ENCODE measurements at places on chromosomes 1 and 21.

- DNase-seq: no peak
These were observed 104.6 kb upstream of the RUNX1 start for GRCh38 chr21:35153671-35154070.

- DNase-seq: no peak
These were observed 582.4 kb downstream of the LTN1 start for GRCh38 chr21:28410256-28410655.

DNA sequence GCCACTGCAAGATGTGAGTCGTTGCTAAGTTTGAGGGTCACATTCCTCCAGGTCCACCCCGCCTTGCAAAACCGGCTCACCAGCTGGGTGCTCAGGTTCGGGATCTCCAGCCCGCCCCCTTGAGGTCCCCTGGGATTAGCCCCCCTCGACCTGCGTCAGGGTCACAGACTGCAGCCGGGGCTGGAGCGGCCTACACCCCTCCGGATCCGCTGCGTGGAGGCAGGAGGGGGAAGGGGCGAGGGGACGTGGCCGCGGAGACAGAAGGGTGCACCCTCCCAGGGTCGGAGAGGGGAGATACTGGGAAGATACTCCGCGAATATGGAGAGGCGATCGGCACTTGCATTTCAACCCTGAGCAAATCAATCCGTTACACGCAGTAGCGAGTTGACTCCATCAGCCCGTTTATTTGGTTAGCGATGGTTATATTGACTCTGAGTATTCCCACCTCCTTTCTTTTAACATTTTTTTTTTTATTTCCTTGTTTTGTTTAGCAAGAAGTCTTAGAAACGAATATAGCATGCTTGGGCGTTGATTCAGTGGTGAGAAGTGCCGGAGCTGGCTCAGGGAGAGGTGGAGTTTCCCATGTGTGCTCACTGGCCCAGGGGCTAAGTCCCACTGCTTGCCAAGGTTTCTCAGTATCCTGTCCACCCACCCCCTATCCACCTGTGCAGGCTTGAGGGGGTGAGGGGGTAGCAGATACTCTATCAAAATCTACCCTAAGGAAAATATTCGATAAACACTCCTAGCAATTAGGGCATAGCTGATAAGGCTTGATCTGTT, 997 bp downstream of the IFNAR2 start:
- DNase-seq: peak; percentile 27

DNA sequence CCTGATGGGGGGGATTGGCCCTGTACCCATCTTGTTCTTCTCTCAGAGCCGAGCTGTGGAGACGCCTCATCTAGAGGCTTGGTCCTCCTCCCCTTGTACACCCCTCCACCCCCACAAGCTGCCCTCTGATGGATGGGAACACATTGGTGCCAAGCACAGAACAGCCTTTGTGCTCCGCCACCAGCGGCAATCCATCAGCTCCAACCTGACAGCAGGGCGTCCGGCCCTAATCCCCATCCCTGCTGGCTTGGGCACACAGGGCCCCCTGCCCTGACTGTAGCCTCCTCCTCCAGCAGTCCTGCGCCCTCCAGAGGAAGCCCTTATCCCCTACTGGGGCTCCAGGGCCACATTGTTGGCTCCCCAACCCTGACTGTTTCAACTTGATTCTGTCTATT, 3.8 kb upstream of the MYOG start:
- DNase-seq: no peak

GRCh38 chr1:225474986-225475820, 47.4 kb upstream of the LBR start:
- DNase-seq: peak; percentile 61

- DNase-seq: no peak
These were observed 37.2 kb upstream of the IPO9 start for GRCh38 chr1:201791779-201792173.

DNA sequence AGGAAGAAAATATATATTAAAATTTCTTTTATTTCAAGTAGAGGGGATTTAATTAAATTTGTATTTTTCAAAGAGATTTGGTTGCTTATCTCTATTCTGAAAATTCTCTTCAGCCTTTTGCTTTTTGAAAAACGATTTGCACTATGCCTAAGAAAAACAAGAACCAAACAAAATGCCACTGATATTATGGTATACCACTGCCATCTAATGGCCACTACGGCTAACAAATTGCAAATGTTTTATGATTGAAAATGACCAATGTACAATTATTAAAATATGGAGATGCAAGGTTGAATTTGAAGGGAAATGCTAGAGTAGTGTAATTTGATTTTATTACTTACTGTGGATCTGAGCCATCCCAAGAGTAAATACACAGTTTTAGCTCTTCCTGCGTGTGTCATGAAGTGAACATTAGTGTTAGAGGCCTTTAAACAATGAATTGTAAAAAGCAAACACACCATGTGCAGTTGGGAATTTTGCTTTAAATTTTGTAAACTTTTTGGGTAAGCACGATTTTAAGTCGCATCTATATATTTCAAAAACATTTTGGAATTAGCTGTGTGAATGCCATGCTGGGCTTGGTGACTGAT, 137.4 kb upstream of the USP25 start:
- peak; percentile 66 for DNase-seq

- no peak for DNase-seq
These were observed 14.9 kb upstream of the RNF223 start for GRCh38 chr1:1088801-1089680.

DNA sequence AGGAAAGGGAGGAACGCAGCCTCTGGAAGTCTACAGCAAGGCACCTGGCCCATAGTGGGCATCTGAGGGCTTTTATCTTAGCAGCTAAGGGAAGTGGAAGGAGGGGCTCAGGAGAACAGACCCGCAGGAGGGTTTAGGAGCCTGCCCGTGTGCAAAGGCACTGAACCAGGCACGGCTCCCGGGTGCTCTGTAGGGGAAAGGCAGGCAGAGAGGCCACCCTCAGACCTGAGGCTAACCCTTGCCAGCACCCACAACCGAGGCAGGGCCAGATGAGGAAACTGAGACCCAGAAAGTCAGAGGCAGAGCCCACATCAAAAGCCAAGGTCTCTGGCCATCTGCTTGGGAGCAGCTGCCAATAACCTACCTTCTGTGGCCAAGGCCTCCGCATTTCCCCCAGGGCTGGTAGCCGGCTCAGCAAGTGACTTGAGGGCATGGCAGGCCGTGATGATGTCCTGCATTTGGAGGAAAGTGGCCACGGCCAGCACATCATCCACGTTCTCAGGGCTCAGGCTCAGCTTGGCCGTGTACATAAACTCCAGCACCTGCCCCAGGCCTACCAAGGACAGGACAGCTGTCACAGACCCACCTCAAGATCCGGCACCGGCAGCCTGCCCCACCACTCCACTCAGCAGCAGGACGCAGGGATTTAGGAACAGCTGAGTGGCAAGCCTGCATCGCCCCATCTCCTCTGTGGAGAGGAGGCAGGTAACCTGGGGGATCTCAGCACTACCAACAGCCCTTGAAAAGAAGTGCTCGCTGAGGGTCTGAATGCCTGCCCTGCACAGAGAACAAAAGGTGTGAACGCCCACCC, 29.1 kb downstream of the ZBTB17 start:
- DNase-seq: no peak

DNA sequence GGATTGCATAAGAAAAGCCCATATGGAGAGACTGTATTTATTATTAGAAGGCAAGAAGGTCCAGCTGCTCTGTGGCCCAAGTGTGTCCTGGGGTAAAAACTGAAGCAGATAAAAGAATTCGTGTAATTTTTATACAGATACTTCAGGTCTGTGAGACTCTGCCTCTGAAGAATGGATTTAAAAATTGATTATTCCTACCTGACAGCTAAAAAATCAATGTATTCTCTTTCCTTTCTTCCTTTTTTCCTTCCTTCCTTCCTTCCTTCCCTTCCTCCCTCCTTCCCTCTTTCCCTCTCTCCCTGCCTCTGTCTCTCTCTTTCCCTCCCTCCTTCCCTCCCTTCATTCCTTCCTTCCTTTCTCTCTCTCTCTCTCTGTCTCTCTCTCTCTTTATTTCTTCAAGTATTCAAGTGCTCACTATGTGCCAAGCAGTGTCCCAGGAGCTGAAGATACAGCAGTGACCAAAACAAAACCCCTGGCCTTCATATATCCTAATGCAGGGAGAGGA, 11.3 kb upstream of the MGST3 start:
- DNase-seq: no peak

DNA sequence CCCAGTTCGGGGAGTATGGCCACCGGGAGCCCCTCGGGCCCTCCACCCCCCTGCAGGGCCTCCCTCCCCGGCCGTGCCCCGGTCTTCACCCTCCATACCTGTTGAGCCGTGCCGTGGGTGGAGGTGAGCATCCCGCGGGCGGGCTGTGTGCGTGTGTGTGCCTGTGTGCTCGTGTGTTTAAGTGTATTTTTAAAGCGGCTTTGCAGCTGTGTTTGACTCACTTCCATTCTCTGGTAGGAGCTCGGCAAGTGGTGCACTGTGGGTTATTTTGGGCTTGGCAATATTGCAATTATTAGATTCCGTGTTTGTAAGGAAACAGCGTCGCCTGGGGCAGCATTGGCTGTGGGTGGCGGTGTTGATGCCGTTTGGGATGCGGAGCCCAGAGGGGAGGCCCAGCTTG, 20.3 kb upstream of the PLCH2 start:
- no peak for DNase-seq

DNA sequence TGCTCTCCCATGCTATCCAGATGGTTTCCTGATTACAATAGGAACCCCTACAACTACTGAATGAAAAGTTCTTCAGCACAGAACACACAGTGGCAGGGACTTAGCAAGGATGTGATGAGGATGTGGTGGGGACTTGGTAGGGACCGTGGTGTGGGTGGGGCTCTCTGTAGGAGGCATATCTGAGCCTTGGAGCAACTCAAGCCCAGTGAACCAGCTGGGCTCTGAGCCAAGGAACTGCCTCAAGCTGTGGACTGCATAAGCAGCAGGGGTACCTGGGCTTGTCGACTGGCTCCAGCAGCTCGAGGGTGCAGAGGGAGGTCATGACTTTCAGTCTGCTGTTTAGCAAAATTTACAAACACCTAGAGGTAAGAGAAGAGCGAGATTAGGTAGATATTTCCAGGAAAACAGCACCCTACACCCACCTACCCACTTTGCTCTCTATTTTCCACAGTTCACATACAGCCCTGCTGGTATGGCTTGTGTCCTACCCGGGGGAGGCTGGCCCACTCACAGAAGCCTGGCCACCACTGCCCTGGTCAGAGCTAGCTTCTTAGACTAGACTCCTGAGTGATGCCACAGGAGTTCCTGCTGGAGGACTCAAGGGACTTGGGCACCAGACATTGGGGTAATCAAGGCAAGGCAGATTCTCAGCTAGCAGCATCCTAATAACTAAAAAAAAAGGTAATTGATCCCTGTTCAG, 86.8 kb upstream of the GCLM start:
- DNase-seq: peak; percentile 6

DNA sequence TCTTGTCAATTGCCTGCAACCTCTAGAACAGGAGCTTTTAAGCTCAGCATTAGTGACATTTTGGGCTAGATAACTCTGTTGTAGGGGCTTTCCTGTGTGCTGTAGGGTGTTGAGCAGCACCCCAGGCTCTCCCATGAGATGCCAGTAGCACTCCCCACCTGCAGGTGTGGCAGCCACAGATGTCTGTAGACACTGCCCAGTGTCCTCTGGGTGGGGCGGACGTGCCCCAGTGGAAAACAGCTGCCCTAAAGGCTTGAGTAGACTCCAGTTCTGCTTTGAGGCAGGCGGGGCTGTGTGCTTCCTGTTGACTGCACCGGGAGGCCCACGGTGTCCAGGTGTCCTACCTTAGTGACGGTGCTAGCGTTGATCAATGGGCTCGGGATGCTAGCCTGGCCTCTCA, 16.9 kb upstream of the PWP2 start:
- DNase-seq: no peak

- DNase-seq: no peak
These were observed 209.6 kb downstream of the PBX1 start for GRCh38 chr1:164768619-164769018.

DNA sequence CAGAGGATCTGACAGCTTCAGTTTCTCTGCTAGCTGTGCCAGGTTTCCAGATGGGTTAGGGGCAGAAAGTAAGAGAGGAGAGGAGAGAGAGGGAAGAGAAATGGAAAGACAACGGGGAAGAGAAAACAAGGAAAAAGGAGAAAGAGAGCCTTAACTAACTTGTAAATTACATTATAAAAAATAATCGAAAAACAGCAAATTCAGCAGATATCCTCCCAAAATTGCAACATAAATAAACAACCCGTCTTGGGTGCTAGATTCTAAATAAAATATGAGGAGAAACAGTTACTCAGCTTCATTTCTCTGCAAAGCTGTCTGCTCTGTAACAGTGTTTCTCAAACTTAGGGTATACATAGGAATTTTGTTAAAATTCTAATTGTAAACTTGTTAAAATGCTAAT, 29.2 kb downstream of the SEC16B start:
- DNase-seq: no peak

DNA sequence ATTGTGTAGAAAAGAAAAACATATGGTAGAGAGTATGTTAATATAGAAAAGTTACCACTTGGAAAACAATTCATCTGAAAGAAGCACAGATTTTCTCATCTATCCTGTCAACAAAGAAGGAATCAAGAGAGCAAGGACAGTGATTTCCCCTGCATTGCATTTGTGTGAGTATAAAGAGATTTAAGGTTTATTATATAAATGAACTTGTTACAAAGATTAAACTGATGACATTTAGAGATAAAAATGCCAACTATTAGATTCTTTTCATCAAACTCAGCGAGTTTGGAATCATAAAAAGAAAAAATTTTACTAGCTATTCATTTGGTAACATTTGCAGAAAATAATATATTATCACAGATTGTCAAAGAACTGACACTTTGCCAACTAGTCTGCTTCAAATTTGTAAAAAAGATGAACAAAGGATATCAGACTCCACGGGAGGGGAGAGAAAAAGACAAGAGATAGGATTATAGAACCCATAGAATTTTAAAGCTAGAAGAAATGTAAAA, at the start of gene RGS21:
Gene RGS21 (plus strand): TSS at position 51 of the 509 bp plus-strand sequence. CDS start 26,045 bp downstream, outside the sequence.
- no peak for DNase-seq

DNA sequence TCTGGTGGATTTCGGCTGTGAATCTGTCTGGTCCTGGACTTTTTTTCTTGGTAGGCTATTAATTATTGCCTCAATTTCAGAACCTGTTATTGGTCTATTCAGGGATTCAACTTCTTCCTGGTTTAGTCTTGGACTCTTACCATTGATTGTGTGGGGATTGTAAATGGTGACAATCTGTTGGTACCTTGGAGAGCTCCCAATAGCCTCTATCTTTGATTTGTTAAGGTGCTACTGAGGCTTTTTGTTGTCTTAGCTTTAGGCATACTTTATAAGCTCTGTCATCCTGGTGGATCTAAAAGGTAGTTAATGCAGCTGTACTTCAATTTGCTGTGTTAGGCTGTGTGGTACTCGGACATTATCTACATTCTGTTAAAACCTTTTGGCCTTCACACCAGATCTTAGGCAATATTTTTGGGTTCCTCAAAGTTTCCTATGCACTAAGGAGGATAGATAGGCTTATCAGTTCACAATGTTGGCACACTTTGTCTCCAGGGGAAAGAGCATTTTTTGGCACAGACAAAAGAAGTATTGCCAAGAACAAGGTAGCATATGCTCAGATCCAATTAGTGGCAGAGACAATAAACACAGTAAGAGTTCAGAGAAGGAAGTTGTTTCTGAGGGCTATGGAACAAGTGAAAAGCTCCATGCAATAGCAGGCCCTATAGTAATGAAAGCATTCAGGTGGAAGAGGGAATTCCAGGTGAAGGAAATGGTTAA, 230.4 kb downstream of the PDE4B start:
- DNase-seq: peak; percentile 9

- peak; percentile 66 for DNase-seq
These were observed 4.6 kb downstream of the BECN2 start for GRCh38 chr1:241962153-241962552.

GRCh38 chr21:37505963-37506362, 139.4 kb downstream of the DYRK1A start:
- DNase-seq: no peak
